ENCODE measurements at places on chromosomes 2 and 18. TPM values are rescaled to one million over a fixed set of nuclear protein-coding genes. Genes with fewer than 3 reads are reported as not detected.

DNA sequence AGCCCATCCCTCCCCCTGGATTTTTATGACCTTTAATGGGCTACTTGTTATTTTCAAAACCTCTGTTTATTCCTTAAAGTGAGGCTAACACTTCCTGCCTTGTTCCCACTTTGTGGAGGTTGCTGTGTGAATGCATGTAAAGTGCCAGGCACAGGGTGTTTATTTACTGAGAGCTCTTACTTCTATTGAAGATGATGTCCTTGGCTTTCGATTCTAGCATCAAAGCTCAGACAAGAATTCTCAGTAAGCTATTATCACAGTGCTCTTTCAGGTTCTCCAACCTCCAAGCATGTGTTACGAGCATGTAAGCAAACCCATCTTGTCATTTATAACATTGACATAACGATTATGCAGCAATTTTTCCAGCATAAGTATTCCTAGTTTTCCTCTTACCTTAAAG, 44.2 kb downstream of the DPYSL5 start:
- H3K4me1 ChIP-seq = no peaks in the 10 kb centered on the region
- H3K27me3 ChIP-seq = no peaks in the 10 kb centered on the region
- no peak overlapping the region for H3K27ac ChIP-seq
- no peak for DNase-seq
- no peak overlapping the region for H3K4me3 ChIP-seq

- no peaks in the 10 kb centered on the region for H3K27me3 ChIP-seq
- no peak overlapping the region for H3K4me3 ChIP-seq
- H3K4me1 ChIP-seq = no peaks in the 10 kb centered on the region
- no peaks in the 10 kb centered on the region for H3K36me3 ChIP-seq
Measured at GRCh38 chr2:208392300-208392699, 14.3 kb upstream of the PTH2R start.

DNA sequence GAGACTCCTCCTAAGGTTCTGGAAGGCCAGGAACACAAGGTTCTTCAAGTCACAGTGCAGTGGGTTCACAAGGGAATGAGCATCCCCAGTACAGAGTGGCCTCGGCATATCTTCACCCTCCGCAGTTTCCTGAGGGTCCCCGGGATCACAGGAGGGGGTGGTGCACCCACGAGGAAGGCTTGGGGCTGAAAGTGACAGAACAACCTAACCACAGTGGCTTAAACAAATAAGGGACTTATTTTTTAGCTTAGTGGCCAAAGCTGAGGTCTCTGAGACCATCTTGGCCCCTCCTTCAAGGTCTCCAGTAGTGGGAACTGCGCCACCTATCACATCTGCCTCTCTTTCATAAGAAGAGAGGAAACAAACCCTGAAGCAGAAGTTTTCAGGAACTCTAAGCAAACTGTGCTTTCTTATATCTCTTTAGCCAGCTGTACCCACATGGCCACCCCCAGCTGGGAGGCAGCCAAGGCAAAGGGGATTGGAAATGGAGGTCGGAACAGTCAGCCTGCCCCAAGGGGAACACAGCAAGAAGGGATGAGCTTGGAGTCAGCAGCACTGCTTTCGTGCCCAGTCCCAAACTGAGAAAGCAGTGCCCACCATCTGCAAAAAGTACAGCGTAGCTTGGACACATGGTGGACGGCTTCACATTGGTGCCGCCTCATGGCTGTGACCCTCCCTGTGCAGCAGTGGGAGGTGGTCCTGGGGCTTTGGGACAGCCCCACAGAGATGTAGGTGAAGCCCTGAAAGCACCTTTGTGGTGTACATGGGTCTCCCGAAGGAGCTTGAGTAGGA, 260.0 kb upstream of the ID2 start:
- no peak overlapping the region for H3K27ac ChIP-seq
- H3K36me3 ChIP-seq = no peaks in the 10 kb centered on the region
- H3K4me1 ChIP-seq = no peaks in the 10 kb centered on the region

- DNase-seq = no peak
- H3K4me1 ChIP-seq = peaks cover 13% of the 10 kb centered on the region
- no peak overlapping the region for H3K4me3 ChIP-seq
- H3K27ac ChIP-seq = no peak overlapping the region
Measured at GRCh38 chr18:58228176-58228575, 184.2 kb downstream of the NEDD4L start.

GRCh38 chr2:42777883-42778805, 14.2 kb upstream of the OXER1 start:
- no peaks in the 10 kb centered on the region for H3K4me1 ChIP-seq
- H3K27me3 ChIP-seq = no peaks in the 10 kb centered on the region
- H3K36me3 ChIP-seq = no peaks in the 10 kb centered on the region
- no peak overlapping the region for H3K4me3 ChIP-seq
- H3K27ac ChIP-seq = no peak overlapping the region

GRCh38 chr2:145079641-145080040, 559.7 kb upstream of the ZEB2 start:
- no peaks in the 10 kb centered on the region for H3K27me3 ChIP-seq
- H3K4me1 ChIP-seq = no peaks in the 10 kb centered on the region
- H3K4me3 ChIP-seq = no peak overlapping the region
- no peak overlapping the region for H3K27ac ChIP-seq
- H3K36me3 ChIP-seq = no peaks in the 10 kb centered on the region

- no peak overlapping the region for H3K27ac ChIP-seq
- no peak overlapping the region for H3K4me3 ChIP-seq
- no peaks in the 10 kb centered on the region for H3K27me3 ChIP-seq
- DNase-seq = peak; percentile 35
Measured at GRCh38 chr2:48589170-48589767, 28.4 kb upstream of the GTF2A1L start.

The ASPRV1 gene
- 0.33 TPM for total RNA-seq

The GAREM1 gene
- total RNA-seq = 1.5 TPM

The POTEJ gene
- total RNA-seq = not detected

The MALL gene
- 3.1 TPM for total RNA-seq

All from fibroblast of lung (primary cell).